ENCODE measurements at places on chromosomes 12 and 14.

- peak; percentile 78 for DNase-seq
Measured at GRCh38 chr12:76084863-76085519, 506 bp upstream of the NAP1L1 start.

DNA sequence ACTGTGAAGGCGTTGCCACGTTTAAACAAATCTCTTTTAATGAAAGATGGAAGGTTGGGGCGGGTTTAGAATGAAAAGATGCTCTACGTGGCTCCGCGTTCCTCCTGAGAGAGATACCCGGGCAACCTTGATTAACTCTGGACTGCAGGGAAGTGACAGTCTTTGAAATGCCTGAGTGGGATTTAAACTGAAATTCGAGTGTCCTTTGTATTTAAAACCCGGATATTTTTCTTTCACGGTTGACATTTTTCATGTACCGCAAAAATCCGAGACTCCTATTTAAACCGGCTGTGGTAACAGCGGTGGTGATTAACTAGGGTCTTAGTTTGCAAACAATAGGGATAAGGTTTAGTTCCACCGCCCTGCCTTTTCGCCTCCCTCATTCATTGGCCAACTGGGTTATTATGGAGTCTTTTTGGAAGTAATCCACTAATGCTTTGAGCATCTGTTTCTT lies 707 bp downstream of the G2E3 start:
- DNase-seq, result peak; percentile 16

DNA sequence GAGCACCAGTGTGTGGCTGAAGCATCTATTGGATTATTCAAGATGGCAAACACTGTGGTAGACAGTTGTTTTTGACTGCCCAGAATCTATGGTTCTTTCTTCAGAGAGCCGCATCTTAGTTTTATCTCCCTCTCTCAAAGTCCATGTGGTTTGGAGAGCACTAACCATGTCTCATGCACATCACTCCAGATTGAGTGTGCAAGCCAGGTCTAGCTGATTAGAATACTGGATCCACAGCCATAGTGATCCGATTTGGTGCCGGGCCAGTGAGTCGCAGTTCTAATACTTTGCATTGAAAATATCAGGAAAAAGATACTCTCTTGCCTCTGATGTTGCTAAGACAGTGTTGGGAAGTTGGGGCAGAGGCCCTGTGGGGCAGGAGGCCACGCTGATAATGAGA lies 4.6 kb upstream of the SBNO1 start:
- DNase-seq, result no peak

DNA sequence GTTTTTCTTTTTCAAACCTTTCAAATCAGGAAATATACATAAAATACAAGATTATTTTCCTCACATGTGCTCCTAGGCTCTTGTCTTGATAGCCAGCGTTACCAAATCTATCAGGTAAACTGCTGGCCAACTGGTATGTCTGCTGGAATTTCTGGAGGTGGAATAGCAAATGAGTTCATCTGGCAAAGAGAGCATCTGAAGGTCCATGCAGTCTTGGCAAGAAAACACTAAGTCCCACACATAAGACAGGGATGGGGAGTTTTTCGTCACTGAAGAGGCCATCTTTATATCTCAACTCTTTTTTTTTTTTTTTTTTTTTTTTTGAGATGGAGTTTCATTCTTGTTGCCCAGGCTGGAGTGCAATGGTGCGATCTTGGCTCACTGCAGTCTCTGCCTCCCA lies 60.1 kb downstream of the DERA start:
- no peak for DNase-seq

- DNase-seq, result no peak
Measured at GRCh38 chr14:79915406-79915805, 295.9 kb downstream of the DIO2 start.

Measured in suppressor macrophage (primary cell).